ENCODE measurements at places on chromosomes 2 and 18.

GRCh38 chr2:60413814-60414168 lies 139.7 kb downstream of the BCL11A start:
- DNase-seq = peak; percentile 18
- no peaks in the 10 kb centered on the region for H3K36me3 ChIP-seq
- no peaks in the 10 kb centered on the region for H3K27me3 ChIP-seq
- H3K4me3 ChIP-seq = peak overlapping the region; percentile 49
- H3K4me1 ChIP-seq = peaks cover 43% of the 10 kb centered on the region
- peak overlapping the region; percentile 82 for H3K27ac ChIP-seq

- H3K27ac ChIP-seq = no peak overlapping the region
- no peak for DNase-seq
- H3K4me1 ChIP-seq = peaks cover 2% of the 10 kb centered on the region
- H3K4me3 ChIP-seq = no peak overlapping the region
- H3K36me3 ChIP-seq = no peaks in the 10 kb centered on the region
These were observed 33.1 kb downstream of the RAMP1 start for GRCh38 chr2:237892478-237892877.

- H3K27me3 ChIP-seq = no peaks in the 10 kb centered on the region
- no peaks in the 10 kb centered on the region for H3K36me3 ChIP-seq
- no peaks in the 10 kb centered on the region for H3K4me1 ChIP-seq
- no peak overlapping the region for H3K4me3 ChIP-seq
- no peak overlapping the region for H3K27ac ChIP-seq
- DNase-seq = no peak
These were observed 63.2 kb downstream of the DLGAP1 start for GRCh38 chr18:4391859-4392258.

GRCh38 chr2:3001615-3002560 lies 375.7 kb downstream of the EIPR1 start:
- no peak for DNase-seq
- no peak overlapping the region for H3K4me3 ChIP-seq
- H3K27me3 ChIP-seq = peaks cover 9% of the 10 kb centered on the region
- H3K4me1 ChIP-seq = peaks cover 5% of the 10 kb centered on the region
- H3K36me3 ChIP-seq = no peaks in the 10 kb centered on the region

DNA sequence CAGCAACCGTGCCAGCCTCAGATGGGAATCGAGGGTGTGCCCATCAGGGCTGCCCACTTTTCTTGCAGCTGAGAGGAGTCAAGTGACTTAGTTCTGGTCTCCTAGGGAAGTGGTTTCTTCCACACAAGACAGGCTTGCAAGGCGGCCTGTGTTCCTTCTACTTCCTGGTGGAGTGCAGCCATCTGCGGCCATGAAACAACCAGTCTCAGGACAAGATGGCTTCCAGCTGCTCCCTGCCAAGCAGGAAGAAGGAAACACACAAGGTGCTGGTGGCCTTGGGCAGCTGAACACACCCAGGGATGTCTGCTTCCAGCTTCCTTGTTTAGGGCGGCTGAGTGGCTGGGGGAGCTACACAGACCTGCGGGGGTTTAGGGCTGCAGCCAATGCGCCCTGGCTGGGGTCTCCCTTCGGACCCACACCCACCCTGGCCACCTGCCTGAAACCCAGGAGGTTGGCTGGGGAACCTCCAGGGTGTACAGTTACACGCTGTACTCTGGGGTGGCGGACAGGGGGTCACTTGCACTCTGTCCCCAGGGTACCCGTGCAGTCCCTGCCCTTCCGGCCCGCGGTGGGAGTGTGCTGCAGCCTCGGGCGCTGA lies 34.7 kb downstream of the PTPN18 start:
- H3K36me3 ChIP-seq = peaks cover 2% of the 10 kb centered on the region
- peaks cover 39% of the 10 kb centered on the region for H3K4me1 ChIP-seq
- H3K27me3 ChIP-seq = peaks cover 2% of the 10 kb centered on the region
- DNase-seq = no peak

- peak; percentile 37 for DNase-seq
- H3K4me1 ChIP-seq = peaks cover 17% of the 10 kb centered on the region
- no peaks in the 10 kb centered on the region for H3K27me3 ChIP-seq
- no peak overlapping the region for H3K4me3 ChIP-seq
- peak overlapping the region; percentile 89 for H3K27ac ChIP-seq
These were observed 49.2 kb downstream of the SIGLEC15 start for GRCh38 chr18:45874491-45875184.

DNA sequence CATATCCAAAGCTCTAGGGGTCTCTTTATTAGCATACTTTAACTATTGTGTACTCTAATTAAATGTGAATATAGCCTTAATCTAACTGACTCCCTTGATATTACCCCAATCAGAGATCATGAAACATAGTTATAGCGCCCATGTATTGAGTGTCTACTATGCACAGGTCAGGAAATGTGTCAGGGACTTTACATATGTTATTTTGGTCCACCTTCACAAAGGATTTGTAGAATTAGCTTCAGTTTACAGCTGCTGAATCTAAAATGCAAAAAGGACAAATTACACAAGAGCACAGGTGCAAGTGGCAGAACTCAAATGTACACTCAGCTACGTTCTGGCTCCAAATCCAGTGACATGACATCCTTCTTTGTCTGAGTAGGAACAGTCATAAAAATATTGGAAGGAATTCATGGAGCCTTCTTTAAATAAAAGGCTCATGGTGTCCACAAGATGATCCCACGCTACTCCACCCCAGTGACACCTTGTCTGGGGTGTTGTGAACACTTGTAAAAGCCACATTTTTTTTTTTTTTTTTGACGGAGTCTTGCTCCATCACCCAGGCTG lies 38.7 kb upstream of the ATL2 start:
- no peak for DNase-seq
- no peak overlapping the region for H3K4me3 ChIP-seq
- H3K36me3 ChIP-seq = peaks cover 4% of the 10 kb centered on the region
- H3K27ac ChIP-seq = no peak overlapping the region
- no peaks in the 10 kb centered on the region for H3K4me1 ChIP-seq

DNA sequence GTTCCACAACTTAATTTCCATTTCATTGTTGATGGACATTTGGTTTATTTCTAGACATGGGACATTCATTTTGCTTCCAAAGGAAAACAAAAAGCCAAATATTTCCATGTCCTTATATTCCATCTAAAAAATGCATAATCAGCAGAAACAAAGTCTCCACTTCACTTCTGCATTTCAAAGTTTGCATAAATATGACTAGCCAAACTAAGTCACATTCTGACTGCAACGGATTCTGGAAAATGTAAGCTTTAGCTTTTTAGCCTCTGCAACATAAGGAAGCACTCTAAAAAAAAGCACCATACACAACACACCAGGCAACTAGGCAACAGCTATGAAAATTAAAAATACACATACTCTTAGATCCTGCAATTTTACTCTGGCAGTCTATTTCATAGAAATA lies 135.3 kb downstream of the ETAA1 start:
- H3K4me3 ChIP-seq = no peak overlapping the region
- no peaks in the 10 kb centered on the region for H3K36me3 ChIP-seq
- no peak for DNase-seq
- H3K4me1 ChIP-seq = no peaks in the 10 kb centered on the region
- H3K27ac ChIP-seq = no peak overlapping the region

DNA sequence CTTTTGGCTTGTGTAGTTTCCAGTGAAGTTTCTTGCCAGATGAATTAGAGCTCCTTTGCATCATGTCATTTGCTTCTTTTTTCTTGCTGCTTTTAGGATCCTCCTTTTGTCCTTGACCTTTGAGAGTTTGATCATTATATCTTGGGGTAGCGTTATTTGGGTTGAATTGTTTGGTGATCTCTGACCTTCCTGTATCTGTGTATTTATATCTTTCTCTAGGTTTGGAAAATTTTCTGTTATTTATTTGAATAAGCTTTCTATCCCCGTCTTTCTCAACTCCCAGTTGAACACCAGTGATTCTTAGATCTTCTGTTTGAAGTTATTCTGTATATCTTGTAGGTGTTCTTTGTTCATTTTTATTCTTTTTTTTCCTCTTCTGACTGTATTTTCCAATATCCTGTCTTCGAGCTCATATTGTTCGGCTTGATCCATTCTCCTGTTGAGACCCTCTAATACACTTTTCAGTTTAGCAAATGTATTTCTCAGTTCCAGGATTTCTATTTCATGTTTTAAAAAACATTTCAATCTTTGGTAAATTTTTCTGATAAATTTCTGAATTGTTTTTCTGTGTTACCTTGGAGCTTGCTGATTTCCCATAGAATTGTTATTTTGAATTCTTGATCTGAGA lies 20.8 kb downstream of the GALNT1 start:
- H3K4me1 ChIP-seq = peaks cover 32% of the 10 kb centered on the region
- peaks cover 45% of the 10 kb centered on the region for H3K36me3 ChIP-seq

DNA sequence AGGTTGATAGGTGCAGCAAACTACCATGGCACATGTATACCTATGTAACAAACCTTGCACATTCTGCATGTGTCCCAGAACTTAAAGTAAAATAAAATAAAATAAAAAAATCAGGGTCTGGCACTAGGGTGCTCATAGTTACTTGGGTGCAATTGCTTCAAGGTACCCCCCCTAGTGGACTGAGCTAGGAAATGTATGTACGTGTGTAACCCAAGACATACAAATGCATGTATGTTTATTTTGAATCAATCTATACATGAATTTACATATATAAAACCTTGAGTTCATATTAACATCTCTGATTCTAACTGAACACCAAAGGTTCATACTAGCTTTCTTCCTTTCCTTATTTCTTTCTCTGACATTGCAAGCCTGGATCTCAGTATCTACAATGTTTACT lies 51.5 kb downstream of the USP37 start:
- H3K4me3 ChIP-seq = no peak overlapping the region
- peaks cover 21% of the 10 kb centered on the region for H3K36me3 ChIP-seq
- no peaks in the 10 kb centered on the region for H3K27me3 ChIP-seq
- H3K27ac ChIP-seq = no peak overlapping the region
- DNase-seq = no peak
- H3K4me1 ChIP-seq = peaks cover 4% of the 10 kb centered on the region

- no peak overlapping the region for H3K4me3 ChIP-seq
- no peaks in the 10 kb centered on the region for H3K4me1 ChIP-seq
- no peak for DNase-seq
These were observed 472.3 kb downstream of the TNS1 start for GRCh38 chr2:217530392-217531090.

All from memory B cell (primary cell).